ENCODE measurements at places on chromosomes 1 and 21. TPM values are rescaled to one million over a fixed set of nuclear protein-coding genes. Genes with fewer than 3 reads are reported as not detected.

DNA sequence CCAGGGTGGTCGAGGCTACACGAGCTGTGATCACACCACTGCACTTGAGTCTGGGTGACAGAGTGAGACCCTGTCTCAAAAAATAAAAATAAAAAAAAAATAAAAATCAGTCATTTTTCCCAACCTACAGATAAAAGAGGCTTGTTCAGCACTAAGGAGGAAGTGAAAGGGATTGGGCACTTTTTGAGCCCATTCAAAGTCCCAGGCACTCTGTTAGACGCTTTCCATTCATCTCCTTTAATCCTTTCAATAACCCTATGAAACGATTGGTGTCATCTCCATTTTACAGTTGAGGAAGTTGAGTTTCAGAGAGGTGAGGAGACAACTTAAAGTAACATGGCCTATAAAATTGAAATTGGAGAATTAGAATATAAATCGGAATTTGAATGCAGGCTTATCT, 10.4 kb upstream of the AGO4 start:
- no peak for DNase-seq

DNA sequence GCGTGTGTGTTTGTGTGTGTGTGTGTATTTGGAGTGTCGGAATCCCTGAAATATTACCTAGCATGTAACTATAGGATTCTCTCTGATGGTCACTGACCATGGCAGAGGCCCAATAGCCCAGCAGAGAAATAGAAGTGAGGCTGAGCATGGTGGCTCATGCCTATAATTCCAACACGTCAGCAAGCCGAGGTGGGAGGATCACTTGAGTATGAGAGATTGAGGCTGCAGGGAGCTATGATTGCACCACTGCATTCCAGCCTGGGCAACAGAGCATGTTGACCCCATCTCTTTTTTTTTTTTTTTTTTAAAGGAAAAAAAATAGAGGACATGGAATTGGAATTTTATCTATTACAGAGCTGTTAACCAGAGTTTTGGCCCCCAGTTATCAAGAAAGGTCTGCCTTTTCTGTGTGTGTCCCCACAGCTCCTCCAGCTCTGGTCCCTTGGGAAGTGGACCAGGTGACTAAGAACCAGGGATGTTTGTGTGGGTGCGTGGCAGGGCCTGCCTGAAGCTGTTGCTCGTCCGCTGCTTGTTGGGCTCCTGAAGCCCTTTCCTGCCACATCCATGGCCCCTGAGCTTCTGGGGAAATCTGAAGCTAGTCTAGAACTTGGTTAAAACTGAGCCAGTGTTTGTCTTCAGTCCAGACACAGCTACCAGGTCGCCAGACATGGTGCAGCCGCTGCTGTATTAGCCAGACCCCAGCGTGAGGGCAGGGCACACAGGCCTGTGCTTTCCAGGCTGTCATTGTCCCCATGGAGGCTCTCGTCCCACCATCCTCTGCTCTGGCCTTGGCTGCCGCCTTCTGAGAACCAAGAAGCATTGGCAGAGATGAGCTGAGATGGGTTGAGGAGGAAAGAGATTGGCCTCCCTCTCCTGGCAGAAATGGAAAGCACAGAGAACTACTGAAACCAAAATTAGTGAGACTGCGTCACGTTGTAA, 25.5 kb downstream of the CAPN9 start:
- no peak for DNase-seq

PARK7 gene
- 132 TPM for total RNA-seq

DNA sequence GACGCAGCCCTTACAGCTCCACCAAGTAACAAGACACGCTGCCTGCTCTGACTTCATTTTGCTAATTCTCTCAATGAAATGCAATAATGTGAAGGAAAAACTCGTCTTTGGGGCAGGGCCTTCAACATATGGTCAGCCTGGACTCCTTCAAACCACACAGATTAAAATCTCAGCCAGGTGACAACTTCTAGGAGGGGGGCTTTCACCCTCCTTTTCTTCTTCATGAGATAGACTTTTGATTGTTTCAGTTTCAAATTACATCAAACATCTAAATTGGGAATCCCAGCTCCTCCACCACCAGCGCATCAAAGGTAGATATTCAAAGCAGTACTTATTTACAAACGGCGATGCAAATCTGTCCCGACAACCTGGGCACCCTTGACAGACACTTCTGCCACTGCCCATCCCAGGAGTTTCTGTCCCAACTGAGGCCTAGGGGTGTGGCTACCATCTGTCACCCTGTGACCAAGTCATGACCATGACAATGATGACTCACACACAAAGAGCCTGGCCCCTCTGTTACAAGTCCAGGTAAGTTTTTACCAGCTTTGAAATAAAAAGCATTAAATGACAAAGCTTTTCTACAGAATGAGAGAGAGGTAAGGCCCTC, 29.7 kb downstream of the SSBP3 start:
- no peak for DNase-seq

NPHP4 gene
- 6.8 TPM for total RNA-seq

DNA sequence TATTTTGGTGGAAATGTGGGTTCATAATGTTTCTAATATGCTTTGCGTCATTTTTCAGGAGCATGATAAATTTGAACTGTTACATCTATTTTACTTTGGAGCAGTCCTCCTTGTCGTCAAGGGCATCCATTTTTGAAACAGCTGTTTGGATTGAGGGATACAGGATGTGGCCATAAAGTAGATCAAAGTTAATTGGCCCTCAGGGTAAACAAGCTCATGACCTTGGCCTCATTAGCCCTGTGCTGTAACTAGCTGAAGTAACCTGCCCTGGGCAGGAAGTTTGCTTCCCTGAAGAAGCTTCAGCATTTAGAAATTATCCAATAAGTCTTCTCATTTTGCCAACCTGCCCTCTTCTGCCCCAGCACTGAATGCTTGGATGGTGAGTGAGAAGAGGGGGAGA, 24.8 kb upstream of the RGL1 start:
- no peak for DNase-seq

GRCh38 chr1:101308935-101309333, 72.1 kb downstream of the S1PR1 start:
- DNase-seq: no peak

- DNase-seq: no peak
These were observed 49.8 kb downstream of the GIPC2 start for GRCh38 chr1:78095593-78095992.

- DNase-seq: no peak
These were observed at the start of gene KCNJ15 for GRCh38 chr21:38256599-38257302. Gene KCNJ15 (plus strand): TSS chr21:38256991. CDS start chr21:38299262, 42,271 bp downstream.

DNA sequence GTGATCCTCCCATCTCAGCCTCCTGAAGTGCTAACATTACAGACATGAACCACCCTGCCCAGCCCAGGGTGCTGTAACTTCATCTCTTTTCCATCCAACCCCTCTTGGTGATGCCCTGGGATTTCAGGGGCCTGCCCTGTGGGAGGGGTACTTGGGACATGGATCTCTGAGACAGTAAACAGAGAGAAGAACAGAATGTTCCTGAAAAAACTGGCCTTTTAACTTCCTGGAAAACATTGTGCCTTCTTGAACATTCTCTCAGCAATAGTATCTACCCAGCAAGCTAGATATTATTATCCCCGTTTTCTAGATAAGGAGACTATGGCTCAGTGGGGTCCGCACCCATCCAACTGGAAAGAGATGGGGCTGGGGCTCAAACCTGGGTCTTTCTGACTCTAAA, 57.0 kb downstream of the VWA5B1 start:
- DNase-seq: no peak

CELA3A gene
- not detected for total RNA-seq

CHI3L2 gene
- total RNA-seq: 0.26 TPM

PSMA5 gene
- 35.5 TPM for total RNA-seq

NID1 gene
- 158 TPM for total RNA-seq

DNA sequence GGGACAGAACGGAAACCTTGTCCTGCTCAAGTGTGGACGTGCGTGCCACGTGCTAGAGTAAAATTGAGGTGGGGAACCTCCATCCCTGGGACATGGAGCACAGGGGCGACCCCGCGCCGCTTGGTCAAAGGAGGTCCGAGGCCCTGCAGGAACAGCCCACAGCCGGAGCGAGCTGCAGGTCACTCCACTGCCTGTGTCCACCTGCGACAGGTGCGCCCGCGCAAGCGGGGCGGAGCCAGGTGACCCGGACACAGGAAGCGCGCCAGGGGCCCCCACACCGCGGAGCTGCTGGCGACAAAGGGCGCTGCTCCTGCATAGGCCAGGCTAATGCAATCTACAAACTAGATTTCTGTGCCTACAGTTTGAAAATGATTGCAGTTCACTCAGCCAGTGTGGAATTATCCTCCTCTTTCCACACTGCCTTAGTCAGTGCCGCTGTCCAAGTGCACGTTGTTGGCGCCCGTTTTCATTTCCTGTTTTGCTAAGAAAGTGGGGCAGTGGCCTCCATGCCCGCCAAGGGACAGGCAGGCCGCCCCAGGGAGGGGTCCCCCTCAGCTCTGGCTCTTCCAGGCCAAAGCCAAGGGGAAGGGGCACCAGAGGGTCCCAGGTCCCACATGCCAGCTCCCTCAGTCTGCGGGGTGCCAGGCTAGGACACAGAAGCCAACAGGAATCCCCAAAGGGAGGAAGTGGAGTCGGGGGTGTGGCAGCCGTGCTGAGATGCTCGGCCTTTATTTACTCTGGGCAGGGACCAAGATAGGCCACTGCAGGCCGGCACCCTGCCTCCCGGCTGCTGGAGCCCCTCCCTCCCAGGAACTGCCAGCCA, 4.3 kb upstream of the NADK start:
- DNase-seq: peak; percentile 25
